ENCODE measurements at places on chromosomes 7 and 10.

GRCh38 chr10:97781618-97782331 is 10.0 kb upstream of the SFRP5 start:
- DNase-seq = no peak

- DNase-seq = no peak
These were observed 93.1 kb downstream of the COBL start for GRCh38 chr7:51223505-51223904.

GRCh38 chr10:34575882-34576281 is 239.2 kb downstream of the PARD3 start:
- no peak for DNase-seq

DNA sequence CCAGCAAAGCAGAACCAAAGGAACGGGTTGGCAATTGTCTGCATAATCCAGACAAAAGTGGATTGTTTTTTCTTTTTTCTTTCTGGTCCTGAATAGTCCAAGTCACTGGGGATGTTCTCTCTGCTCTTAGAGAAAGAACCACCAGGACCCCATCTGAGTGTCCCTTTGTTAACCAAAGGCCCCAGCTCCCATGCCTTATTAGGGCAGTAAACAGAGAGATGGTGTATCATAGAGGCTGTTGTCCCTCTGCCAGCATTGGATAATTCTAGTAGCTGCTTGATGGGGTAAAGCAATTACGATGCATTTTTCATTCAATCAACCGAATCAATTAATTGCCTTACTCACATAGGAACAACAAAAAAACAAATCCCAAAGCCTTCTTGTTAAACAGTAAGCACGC is 213.0 kb downstream of the BUB3 start:
- no peak for DNase-seq

GRCh38 chr7:26376175-26376917 is 84.7 kb downstream of the SNX10 start:
- no peak for DNase-seq

- DNase-seq = no peak
These were observed 289.7 kb downstream of the TCF7L2 start for GRCh38 chr10:113239566-113240350.

DNA sequence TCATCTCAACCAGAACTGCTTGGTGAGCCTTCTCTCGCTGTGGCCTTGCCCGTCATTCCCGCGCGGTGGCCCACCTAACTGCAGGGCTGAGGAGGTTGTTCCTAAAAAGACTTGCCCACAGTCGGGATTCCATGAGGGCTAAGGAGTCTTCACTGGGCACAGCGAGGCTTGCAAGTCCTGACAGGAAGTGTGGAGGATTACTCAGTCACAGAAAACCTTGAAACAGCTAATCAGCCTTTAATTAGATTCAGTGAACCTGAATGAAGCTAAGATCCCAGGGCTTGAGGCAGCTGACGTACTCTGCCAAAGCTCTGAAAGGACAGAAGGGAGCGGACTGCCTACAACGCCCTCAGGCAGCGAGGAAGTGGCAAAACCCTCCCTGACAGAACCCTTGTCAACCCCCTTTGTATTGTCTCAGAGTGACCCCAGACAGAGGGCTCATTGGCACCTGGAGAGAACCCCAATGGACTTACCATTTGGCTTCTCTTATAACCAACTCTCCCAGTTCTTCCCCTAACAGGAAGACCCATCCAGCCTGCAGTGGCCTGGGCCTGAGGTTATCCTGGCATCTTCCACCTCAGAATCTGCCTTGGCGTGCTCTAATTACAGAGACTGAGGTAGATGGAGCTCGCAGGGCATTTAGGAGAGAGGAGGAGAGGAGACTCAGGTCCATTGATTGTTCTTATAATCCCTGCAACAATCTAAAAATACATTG is 2.5 kb upstream of the LAMB4 start:
- peak; percentile 8 for DNase-seq

DNA sequence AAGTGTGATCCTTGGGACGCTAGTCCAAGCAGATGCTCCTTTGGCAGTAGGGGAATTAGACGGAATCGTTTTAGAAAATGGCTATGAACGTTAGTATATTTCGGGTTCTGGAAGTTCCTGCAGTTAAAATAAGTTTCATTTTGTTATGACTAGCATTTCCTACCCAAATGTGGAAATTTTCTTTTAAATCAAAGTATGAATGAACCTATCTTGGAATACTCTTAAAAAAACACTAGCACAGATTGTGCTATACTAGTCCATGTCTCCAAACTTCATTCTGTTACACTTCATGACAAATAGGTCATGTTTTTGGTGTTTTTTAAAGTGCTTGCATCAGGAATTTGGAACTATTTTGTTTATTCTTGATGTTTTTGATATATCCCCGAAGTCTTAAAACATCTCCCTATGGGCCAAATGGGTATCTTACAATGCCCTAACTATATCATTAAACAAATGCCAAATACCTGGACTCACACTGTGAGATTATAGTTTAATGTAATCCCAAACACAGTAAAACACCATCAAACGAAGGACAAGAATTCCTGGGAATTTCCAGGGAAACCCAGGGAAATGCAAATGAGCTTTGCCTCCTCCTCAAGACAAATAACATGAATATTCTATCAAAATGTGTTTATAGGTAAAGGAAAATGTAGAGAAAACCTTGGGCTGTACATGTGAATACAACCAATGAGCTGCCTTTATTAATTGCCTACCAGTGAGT is 75.9 kb upstream of the PTPRZ1 start:
- no peak for DNase-seq

- no peak for DNase-seq
These were observed 65.5 kb downstream of the OSBPL3 start for GRCh38 chr7:24914465-24914859.

DNA sequence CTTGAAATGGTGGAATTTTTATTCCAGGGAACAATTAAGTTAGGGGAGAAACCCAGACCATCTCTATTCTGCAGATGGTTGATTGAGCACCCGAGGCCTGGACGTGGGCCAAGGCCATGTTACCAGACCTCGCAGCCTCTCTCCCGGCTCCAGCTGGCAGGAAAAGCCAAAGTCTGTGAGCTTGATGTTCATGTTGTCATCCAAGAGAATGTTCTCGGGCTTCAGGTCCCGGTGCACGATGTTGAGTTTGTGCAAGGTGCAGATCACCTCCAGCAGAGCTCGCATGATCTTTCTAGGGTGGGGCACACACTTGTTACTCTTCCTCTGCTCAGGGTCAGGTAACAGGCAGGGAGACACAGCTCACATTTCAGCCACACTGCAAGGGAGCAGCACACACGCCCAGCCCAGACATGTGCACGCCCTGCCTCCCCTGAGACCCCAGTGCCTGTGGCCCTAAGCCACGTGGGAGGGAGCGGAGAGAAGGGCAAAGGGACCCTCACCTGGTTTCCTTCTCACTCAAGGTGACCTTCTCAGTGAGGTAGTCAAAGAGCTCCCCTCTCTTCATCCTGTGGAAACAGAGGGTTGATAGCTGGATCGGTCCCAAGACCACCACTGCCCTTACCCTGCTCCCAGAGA is 9.5 kb downstream of the PHKG1 start:
- DNase-seq = no peak

GRCh38 chr10:45000138-45000751 is 478 bp upstream of the ZNF22 start:
- peak; percentile 55 for DNase-seq

- peak; percentile 61 for DNase-seq
These were observed 825 bp downstream of the MRPL32 start for GRCh38 chr7:42932811-42933591.

DNA sequence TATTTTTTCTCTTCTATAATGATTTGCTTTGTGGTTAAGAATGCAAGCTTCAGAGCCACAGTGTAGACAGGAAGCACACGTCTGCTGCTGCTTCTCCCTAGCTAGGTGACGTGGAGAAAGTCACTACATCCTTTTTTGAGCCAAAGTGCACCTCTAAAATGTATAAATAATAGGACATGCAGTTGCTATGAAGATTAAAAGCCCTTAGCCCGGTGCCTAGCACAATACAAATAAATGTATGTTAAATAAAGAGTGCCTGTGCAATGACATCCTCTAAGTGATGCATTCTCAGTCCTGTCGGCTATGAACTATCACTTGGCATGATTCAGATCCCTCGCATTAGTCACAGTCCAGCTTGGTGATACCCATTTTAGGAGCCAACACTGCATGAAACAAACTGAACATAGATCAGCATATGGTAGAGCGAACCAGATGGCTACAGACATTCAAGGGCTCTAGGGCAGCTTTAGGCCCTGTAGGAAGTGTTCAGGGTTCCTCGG is 4.8 kb upstream of the TRDMT1 start:
- DNase-seq = peak; percentile 93

DNA sequence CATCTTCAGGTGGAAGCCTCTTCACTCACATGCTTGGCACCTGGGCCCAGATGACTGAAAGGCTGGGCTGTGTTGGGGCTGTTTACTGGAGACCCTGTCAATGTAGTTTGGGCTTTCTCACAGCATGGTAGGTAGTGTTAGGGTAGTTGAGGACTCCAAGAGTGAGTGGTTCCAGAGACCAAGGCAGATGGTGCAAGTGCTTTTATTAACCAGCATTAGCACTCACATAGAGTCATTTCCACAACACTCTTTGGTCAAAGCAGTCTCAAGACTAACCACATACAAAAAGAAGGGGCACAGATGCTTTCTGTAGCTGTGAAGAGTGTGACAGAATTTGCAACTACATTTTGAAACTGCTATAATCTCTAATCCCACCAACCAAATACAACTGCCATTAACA is 135.0 kb downstream of the RTKN2 start:
- no peak for DNase-seq

- DNase-seq = no peak
These were observed 391.4 kb downstream of the PLXDC2 start for GRCh38 chr10:20207653-20208052.

GRCh38 chr10:14562218-14563075 is 212.2 kb downstream of the FAM107B start:
- DNase-seq = no peak

DNA sequence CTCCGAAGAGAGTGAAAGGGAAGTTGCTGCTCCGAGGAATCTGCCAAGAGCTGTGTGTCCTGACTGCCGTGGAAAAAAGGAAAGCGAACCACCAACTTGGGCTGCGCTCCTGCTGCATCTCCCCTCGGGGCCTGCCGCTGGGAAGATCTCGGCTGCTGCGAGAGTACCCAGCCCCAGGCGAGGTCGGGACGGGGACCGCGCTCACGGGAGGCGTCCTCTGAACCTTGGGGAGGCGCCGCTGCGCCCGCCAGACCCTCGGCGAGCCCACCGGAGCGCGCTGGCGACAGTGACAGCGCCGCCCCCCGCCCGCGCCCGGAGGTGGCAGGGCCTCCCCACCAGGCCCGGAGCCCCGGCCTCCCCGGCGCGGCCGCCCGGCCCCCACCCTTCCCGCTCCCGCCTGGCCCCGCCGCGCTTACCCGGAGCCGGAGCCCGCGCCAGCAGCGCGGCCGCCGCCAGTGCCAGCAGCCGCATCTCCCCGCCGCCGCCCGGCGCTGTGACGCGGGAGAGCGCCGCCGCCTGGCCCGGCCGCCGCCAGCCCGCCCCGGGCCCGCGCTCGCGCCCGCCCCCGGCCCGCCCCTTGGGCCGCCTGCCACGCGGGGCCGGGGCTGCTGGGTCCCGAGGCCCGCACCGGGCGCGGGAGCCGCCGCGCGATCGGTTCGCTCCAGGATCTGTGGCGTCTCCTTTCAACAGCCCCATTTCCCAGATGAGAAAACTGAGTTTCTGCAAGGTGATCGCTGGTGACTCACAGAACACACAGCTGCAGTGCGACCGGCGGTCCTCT is at the start of gene VSTM4:
Gene VSTM4 (minus strand): TSS at position 508 of the 781 bp plus-strand sequence. CDS start 37 bp downstream, at position 471.
- peak; percentile 52 for DNase-seq

GRCh38 chr10:4329225-4329624 is 496.8 kb upstream of the AKR1E2 start:
- DNase-seq = no peak

GRCh38 chr10:14579405-14579804 is 195.3 kb downstream of the FAM107B start:
- DNase-seq = no peak

DNA sequence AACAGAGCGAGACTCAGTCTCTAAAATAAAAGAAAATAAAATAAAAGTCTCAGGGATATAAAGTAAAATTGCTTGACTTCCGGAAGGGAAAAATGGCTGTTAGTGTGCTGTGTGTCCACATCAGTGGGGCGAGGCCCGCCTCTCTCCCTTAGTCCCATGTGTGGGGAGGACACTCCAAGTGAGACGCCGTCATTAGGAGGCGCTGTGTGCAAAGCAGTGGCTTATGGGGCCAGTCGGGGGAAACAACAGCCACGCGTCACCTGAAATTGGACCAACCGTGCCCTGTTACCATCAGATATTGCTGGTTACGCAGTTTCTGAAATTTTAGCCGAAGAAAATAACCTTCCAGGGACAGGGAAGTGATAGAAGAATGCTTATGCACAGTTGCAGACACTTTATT is 15.8 kb downstream of the SFXN4 start:
- DNase-seq = peak; percentile 34

DNA sequence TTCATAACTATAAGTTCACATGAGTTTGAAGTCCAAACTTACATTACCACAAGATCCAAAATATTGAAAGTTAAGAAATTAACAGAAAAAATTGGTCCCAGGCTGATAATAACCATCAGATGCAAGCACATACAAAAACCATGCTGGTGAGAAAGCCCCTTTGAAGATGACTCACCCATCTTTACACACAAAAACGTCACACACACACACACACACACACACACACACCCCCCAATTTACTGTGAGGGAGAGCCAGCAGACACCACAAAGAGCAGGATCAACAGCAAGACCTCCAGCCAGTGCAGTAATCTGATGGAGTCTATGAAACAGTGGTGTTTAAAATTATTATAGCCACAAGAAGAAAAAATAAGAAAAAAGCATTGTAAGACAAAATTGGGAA is 50.1 kb upstream of the DRGX start:
- DNase-seq = no peak

DNA sequence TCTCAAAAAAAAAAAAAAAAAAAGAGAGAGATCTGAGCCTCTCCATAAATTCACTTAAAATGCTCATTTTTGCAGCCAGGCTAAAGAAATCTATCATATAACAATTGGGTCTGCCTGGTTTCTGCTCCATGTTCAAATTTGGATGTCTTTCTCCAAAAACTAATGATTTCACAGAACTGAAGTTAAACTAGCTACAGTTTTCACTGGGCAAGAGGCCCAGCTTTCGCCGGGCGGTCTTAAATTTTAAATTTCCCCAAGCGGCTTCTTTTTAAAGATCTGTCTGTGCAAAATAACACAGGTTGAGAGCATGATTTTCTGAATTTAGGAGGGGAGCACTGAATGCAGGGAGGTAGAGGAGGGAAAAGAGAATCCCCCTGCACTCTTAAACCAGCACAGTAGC is 603.4 kb downstream of the KCNMA1 start:
- no peak for DNase-seq

Data from SJCRH30 (cell line).